Hindlimb muscle (tissue), 1 donor: ENCODE measurements at places on chromosomes 5 and 9. TPM values are rescaled to one million over a fixed set of nuclear protein-coding genes. Genes with fewer than 3 reads are reported as not detected.

The GFPT2 gene
- 10.8 TPM for polyA plus RNA-seq

The SPRY4 gene
- polyA plus RNA-seq: 47.3 TPM

The SEMA6A gene
- 64.4 TPM for polyA plus RNA-seq

The SH2D3C gene
- 28.2 TPM for polyA plus RNA-seq

The BSPRY gene
- polyA plus RNA-seq: 0.52 TPM

The CNTFR gene
- 53.8 TPM for polyA plus RNA-seq

The HRCT1 gene
- 0.83 TPM for polyA plus RNA-seq

The ZNF658 gene
- 2.6 TPM for polyA plus RNA-seq

The DELE1 gene
- polyA plus RNA-seq: 91.3 TPM

The LRRTM2 gene
- polyA plus RNA-seq: 0.90 TPM

The DNM1 gene
- 51.3 TPM for polyA plus RNA-seq

The ANKRD34B gene
- polyA plus RNA-seq: 0.08 TPM

DNA sequence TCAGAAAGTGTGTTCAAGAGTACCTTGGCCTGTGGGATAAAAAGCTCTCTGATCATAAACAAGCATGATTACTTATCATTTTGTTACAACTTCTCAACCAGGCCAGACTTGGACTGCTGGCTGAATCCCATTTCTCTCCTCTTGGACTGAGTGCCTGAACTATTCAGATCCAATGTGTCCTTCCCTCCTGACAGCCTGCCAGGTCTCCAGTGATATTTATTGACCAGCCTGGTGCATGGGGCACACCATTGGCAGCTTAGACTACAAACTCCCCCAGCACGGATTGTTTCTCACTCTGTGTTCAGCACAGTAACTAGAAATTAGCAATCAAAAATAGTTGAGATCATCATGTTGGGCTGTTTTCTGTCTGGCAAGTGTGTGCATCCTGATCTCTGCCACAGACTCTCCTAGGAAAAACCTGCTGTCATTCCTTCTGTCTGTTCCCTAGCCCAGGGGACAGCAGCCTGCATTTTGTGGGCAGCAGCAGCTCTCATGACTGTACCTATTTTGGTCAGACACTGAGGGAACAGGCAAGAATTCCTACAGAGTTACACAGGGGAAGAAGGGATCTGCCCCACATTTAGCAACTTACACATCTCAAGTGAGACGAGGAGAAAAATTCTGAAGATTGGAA is 348.1 kb downstream of the ADAMTS6 start:
- DNase-seq: no peak

DNA sequence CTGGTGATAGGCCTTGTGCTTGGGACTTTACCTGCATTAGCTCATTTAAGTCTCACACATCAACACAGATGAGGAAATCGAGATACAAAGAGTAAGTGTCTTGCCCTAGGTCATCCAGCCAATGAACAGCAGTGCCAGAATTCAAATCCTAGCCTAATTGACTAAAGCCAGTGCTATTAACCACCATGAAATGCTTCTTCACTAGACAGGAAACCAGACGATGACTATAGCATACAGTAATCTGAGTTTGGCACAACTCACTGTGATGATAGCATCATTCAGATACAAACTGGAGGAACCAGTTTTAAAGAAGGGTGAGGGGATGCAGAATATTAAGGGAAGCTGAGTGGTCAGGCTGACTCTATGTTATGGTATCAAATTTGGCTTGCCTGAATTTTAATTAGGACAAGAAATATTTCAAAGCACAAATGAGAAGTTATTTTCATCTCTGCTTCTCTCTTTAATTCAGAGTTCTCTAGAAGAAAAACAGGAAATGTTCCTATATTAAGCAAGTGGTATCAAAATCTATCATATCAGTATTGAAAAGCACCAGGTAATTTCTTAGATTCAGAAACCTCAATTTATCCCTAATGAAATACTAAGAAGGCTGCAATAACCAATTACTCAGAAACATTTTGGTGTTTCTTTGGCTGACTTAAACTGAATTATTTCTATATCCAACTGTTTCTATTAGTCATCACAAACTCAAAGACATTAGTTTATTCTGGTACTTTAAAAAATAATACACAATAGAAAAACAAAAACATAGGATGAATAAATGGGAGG is 147.0 kb upstream of the RASA1 start:
- DNase-seq: no peak

GRCh38 chr5:65819905-65820240 is 97.9 kb downstream of the NLN start:
- peak; percentile 38 for DNase-seq

GRCh38 chr5:102278231-102278630 is 17.9 kb downstream of the SLCO4C1 start:
- DNase-seq: no peak

- no peak for DNase-seq
These were observed 3.6 kb downstream of the MGAT4B start for GRCh38 chr5:179802950-179803562.

DNA sequence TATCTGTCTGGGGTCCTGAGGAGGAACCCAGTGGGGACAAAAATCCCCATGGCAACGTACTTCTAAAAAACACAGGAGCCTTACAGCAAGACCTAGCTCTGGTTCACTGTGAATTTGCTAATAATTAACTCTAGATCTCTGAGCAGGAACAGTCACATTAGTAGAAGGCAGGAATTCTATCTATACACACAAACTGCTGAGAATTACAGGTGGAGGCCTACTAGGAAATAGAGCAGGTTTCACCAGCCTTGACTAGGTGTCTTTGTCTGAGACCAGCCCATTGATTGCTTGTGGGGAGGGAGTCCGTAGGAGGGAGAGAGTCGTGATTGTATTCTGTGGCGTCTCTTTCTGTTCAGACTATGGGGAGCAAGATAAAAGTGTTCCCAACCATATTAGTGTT is 44.8 kb downstream of the PRLR start:
- DNase-seq: no peak

- DNase-seq: no peak
These were observed 756 bp downstream of the VAV2 start for GRCh38 chr9:133991214-133991921.

DNA sequence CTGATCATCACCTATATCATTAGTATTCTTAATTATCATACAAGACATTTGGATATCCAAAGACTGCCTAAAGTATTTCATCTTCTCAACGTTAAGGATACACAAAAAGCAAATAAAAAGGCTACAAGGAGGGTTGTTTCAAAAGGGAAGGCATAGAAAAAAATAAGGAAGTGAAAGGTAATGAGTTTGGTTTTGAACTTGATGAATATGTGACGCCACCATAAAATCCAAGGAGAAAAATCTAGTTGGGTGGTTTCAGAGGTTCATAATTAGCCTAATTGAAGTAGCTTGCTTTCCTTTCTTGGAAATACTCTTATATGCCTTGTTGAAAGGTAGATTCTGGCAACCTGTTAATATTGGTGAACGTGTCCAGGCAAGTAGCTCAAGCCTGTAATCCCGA is 96.1 kb upstream of the SGCD start:
- DNase-seq: no peak

- DNase-seq: no peak
These were observed 19.9 kb upstream of the FAM120A start for GRCh38 chr9:93431539-93432105.

DNA sequence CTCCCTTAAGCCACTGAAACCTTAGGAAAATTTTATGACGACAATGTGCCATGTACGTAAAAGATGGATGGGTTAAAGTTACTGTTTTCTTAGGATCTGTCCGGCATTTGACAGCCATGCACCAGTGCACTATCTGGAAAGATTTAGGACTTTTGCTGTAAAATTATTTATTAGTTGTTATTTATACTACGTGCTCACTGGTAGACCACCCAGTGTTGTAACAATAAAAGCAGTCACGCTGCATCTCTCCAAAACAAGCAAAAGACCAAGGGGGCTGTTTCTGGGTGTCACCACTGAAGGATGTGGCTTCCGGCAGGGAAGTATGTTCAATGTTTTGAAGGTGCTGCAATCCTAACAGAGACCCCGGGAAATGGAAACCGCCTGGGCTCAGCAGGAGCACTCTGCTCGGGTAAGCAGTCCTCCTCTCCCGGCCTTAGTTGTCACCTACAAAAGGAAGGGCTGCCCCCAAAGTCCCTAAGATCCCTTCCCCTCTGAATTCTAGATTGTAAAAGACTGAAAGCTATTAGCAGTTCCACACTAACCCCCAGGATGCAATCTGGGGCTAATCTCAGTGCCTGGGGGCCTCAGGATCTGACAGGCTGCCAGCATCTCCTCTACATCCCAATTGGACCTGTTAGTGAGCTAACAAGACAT is 38.6 kb downstream of the SAXO1 start:
- no peak for DNase-seq

- DNase-seq: peak; percentile 85
These were observed 61.8 kb downstream of the SPATA31C2 start for GRCh38 chr9:88076286-88077070.

DNA sequence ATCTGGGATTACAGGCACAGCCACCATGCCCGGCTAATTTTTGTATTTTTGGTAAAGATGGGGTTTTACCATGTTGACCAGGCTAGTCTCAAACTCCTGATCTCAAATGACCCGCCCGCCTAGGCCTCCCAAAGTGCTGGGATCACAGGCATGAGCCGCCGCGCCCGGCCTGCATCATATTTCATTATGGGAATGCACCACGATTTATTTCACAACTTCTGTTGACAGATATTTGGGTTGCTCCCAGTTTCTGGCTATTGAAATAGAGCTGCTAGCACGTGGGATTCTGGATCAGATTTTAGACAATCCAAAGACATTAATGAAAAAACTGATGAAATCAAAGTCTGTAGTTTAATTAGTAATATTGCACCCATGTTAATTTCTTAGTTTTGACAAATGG is 48.4 kb upstream of the FUBP3 start:
- no peak for DNase-seq

- no peak for DNase-seq
These were observed 46.9 kb upstream of the TCERG1 start for GRCh38 chr5:146400201-146400600.

DNA sequence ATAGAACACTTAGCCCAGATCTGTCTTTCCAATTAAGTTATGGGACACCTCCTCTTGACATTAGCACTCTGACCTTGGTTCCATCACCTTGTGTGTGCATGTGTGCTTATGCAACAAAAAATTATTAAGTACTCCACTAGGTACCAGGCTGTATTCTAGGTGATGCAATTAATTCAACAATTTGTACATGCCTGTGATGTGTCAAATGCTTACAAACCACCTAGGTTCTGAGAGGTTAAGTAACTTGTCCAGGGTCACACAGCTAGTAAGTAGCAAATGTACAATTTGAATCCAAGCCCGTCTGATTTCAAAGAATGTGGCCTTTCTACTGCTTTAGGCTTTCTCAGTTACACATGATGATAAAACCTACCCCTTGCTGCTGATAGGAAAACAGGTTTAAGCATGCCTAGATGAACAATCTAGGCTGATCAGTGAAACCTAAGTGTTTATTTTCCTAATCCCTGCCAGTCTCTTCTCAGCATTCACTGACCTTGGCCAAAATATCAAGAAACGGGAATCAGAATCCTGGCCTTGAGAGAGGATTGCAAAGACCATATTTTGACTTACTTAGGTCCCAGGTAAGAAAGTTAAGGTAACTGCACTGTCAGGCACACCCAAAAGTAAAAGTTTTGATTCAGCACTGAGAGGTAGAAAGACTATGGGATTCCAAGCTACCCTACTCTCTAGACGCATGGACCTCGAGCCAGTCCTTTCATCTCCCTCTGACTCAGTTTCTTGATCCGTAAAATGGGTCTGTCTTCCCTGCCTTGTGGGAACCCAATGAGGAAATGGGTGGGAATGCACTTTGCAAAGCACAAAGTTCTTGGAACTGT is 1.0 kb downstream of the TBC1D2 start:
- DNase-seq: no peak
